ENCODE measurements at places on chromosomes 2 and 18.

DNA sequence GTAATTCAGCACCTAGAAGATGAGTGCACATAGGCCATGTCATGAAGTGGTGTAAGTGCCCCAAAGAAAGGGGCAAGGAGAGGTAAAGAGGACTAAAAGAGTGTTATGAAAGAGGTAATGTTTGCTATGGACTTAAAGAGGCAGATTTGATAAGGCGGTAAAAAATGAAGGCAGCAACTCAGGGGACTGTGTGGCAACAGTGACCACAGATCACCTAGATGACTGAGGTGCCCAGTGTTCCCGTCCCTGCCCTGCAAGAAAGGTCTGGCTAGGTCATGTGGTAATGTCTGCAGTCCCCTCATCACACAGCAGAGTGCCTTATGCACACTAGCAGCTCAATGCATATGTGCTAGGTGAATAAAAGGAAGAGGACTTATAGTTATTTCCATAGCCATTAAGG lies 356.8 kb downstream of the LRRTM1 start:
- DNase-seq: no peak

DNA sequence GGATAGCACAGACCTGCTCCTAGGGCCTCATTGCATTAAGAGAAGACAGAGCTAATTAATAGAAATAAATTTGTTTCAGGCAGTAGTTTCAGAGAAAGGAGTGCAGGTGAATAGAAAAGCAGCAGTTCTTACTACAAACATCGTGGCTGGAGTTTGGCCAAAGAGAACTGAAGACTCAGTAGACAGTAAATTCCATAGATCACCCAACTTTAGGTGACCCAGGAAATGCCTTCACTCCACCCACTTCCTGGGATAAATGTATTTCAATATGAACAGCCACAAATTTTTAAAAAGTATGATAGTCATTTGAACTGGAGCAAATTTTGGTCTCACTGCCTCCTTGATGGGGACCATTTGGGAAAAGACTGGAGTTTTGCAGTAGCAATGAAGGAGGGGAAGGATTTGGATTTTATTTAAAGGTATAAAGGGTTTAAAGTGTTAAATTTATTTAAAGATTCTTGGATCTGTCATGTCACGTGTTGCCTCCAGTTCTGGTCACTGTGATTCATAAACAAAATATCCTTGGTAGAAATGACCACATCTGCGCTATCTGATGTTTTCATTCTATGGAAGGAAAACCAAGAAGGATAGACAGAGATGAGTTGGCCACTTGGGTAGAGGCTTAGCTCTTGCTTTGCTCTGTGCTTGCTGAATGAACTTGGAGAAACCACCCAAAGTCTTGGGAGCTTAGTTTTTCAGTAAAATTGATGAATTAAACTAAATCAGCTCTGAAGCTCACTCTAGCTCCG lies 390.2 kb downstream of the THSD7B start:
- DNase-seq: no peak

- peak; percentile 21 for DNase-seq
These were observed 127.0 kb upstream of the BCL2L11 start for GRCh38 chr2:110993557-110994231.

DNA sequence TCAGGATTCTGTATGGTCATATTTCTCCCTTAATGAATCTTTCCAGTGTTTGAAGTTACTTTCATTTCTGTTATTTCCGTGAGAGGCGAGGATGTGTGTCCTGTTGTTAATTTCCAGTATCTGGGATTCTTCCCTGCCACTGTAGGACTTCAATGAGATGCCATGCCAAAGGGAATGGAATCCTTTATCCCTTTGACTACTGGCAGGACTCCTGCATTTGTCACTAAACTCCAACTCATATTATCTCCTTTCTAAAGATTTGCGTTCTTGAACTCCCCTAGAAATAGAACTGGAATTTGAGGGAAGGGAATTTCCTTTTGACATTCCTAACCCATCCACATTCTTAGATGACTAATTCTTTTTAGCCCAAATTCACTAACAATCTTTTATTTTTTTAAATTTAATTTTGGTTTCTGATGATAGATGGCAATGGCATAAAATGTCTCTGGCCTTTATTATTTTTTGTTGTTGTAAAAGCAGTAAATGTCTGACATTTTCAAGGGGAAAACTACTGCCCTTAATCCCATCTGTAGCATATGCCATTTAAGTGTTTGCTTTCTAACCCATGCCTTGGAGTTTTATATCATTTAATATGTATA lies 87.8 kb upstream of the EML6 start:
- DNase-seq: no peak

- DNase-seq: no peak
These were observed 233.2 kb upstream of the PARD3B start for GRCh38 chr2:204312105-204312504.

- DNase-seq: no peak
These were observed 13.9 kb downstream of the CNDP2 start for GRCh38 chr18:74509856-74510769.

- DNase-seq: no peak
These were observed 74.5 kb upstream of the NCKAP5 start for GRCh38 chr2:133642791-133643191.

DNA sequence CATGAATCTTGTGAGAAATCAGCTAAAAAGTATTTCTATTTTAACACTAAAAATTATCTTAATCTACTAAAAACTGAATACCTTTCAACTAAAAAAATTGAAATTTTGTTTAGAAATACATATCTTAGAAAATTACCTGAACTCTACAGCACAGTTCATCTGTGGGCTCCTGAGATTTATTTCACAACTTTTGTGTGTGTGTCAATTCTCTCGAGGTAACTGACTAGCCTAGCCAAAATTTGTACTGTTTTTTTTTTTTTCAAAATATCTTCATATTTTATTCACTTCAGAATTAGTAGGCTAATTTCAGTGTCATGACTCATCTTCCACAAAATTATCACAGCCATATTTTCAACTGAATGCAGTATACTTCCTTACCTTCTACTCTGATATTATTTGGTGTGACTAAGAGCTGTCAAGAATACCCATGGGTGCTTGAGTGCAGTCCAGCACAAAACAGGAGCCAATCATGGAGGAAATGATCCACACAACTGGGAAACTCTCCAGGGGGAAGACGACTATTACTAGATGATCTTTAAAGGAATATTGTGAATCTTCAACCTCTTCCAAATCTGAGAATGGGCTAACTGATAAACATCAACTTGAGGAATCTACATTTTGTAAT lies 174.6 kb downstream of the ZNF385B start:
- DNase-seq: no peak

DNA sequence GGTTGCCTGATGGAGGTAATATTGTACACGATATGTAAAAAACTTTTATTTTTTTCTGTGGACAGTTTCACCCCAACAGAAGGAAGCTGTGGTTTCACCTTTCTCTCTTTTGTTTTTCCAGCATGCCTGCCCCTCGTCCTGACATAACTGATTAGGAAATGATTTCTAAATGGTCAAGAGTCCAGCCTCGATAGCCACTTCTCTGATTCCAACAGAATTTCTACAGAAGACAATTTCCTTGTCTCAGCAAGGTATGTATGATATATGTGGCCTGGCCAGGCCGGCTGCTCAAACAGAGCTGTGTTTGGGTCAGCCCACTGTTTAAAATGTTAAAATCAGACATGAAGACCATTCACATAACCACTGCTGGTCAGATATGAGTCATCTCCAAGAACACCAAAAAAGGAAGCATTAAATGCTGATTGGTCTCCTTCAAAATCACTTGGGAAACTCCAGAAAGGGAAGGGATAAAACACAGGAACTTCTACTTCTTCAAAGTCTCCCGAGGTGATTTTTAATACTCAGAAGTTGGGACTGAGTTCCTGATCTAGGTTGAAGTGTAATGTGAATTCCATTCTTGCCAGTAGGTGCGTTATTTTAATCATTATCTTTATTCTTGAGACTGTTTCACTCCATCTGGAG lies 22.3 kb downstream of the ATP8B1 start:
- no peak for DNase-seq

DNA sequence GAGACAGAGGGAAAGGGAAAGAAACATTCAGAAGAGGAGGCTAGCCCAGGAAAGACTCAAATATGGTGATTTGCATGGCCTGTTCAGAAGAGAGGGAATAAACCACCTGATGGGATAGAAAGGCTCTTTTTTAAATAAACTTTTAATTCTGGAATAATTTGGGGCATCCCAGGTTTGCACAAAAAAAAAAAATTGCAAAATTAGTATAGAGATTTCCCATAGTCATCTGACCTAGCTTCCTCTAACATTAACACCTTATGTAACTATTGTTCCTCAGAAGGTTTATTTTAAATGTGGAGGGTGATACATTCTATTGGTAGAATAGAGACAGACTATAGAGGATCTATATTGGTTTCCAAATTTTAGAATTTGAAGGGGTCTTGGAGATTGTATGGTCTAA lies 330.4 kb upstream of the SLC14A2 start:
- no peak for DNase-seq

DNA sequence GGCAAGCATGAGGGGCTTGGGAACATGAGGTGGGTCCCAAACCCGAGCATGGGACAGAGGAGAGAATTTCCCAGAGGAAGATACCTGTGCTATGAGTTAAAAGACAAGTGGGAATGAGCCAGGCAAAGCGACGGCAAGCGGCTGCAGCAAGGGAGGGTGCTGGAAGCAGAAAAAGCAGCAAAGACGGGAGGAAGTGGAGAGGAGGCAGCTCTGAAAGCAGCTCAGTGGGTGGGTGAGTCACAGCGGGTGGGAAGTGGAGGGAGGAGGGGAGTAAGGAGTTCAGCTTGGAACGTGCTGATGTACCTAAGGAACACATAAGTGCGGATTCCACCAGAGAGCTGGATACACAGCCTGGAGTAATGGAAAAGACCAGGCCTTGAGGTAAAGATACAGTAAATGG lies 41.4 kb downstream of the THUMPD2 start:
- no peak for DNase-seq

GRCh38 chr18:615773-616172 lies 19.0 kb downstream of the CLUL1 start:
- DNase-seq: no peak

DNA sequence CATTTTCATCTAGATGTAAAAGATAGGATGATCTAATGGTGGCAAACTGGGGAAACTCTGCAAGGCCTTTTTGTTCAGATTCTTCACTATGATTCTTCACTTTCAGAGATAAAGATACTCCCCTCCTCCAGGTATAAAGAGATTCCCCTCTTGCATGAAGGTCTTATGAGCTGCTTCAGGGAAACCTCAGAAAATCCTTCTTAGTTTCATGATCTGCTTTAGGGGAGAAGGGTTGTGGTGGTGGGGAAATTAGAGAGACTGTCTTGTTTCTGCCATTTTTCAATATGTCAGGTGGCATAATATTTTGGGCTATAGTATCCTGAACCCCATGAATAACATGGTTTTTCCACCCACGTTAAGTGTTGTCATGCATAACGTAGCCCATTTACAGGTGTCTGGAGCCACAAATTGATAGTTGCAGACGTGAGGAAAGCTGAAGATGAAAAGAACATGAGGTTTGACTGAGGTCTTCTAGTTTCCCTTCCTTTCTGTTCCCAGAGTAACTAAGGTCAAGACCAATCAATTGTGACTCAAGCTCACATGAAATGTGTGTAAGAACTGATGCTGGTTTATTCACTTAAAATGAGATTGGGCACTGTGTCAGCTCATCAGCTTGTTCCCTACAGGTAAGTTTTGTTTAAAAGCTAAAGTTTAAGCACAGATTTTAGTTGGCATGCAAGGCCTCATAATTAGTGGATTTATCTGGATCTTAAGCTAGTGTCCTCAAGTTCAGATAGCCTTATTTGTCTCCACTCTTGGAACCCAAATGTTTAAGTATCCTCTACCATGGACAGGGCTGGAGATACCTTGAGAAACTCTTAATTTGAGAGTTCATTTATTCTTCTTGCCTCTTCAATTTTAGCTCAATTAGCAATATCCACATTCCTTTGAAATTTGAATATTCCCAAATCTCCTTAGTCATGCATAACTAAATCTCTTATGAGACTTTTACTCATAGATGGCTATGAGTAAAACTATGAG lies 304.5 kb upstream of the FANCL start:
- DNase-seq: no peak

DNA sequence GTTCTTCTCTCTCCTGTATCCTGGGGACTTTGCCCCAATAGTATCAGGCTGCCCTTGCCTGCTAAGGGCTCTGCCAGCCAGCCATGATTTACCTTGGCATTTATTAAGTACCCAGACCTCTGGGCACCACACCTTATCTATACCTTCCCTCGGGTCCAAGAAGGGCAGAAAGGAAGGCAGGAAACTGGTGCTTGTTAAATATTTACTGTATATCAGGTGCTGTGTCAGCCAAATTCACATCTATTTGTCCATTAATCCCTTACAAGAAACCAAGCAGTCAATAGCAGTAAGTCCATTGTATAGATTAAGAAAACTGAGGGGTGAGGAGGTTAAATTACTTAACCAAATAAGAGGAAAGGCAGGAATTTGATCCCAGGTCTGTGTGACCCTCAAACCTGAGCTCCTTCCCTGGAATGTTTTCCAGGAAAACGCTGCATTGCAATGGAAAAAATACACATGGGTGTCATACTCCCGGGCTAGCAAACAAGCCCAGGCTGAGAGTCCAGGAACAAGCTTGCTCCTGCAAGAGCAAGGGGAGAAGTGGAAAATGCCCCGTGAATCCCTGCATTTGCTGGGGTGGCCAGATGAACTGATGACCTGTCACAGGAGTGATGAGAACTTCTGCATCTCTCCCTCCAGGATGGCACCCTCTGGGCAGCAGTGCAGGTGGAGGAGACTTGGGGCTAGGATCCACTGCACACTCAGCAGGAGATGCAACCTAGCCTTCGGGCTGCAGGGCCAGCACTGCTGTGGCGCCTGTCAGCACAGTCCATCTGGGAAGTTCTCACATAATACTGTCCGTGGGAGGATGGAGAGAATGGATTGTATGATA lies 30.4 kb downstream of the CIB4 start:
- DNase-seq: peak; percentile 56

Measured in mucosa of gallbladder (tissue), 1 donor.